ENCODE measurements at places on chromosomes 6 and 20.
A peak's percentile ranks its signal among the peaks of the same experiment; 100 is the strongest.

DNA sequence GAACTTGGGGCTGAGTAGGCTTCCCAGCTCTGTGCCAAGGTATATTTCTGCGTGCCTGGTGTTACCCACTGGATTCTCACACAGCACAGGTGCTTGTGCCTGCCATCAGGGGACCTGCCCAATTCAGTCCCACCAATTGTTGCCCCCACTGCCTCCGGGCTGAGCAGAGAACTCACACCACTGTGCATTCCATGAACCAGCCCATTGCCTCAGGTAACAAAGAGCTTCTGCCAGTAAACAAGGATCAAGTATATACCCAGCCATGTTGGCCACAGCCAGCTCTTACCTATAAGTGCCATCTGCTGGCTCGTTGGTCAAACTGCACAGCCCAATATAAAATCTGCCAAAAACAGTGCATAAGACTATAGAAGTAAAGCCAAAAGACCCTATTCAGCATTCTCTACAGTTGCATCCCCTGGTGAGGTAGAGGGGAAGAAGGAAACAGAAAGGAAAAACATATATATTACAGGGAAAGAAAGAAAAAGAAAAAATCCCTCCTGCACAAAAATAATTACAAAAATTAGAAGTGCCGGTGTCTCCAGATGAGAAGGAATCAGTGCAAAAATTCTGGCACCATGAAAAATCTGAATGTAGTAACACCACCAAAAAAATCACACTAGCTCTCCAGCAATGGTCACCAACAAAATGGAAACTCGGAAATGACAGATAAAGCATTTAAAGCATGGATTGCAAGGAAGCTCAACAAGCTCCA is 241.4 kb downstream of the IBTK start:
- DNase-seq, result no peak

GRCh38 chr20:53842301-53843099 is 227.9 kb downstream of the BCAS1 start:
- no peak for DNase-seq

- peak; percentile 75 for DNase-seq
These were observed 169.3 kb upstream of the ZNF337 start for GRCh38 chr20:25865715-25866656.

GRCh38 chr20:18524646-18525045 is 16.9 kb downstream of the SEC23B start:
- no peak for DNase-seq

DNA sequence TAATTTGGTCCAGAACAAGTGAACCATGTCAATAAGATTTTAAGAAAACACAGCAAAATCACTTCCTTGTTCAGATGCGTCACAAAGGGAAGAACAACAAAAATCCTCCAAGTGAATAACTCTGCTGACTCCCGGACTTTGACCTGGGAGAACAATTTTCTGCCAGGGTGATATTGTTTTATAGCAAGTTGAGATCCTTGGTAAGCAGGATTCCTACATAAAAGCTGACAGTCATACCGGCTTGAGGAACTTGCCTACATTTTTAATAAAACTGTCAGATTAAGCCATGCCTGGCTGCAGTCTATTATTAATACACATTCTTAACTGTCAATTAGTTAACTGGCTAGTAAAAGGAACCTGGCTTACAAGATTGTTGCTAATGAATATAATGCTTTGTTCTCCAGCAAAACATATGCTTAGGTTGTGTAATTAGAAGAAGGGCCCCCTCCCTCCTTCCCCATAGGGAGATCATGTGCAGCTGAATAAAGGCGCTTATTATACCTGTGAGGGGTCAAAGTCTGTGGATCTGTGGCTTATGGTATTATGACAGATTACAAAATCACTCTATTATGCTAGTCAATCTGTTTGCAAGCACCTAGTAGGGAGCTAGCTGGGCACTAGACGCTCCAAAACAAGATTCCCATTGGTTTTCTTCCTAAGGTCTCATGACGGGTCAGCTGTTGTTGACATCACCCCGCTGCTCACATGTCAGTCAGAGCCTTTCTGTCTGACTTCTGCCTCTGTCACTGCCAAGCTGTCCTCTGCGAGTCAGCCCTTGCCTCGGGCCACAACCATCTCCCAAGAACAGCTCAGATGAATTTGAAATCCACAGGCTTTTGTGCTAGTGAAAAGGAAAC is 44.6 kb upstream of the SEC63 start:
- DNase-seq, result no peak

GRCh38 chr6:91149246-91149955 is 562.5 kb upstream of the MAP3K7 start:
- no peak for DNase-seq

DNA sequence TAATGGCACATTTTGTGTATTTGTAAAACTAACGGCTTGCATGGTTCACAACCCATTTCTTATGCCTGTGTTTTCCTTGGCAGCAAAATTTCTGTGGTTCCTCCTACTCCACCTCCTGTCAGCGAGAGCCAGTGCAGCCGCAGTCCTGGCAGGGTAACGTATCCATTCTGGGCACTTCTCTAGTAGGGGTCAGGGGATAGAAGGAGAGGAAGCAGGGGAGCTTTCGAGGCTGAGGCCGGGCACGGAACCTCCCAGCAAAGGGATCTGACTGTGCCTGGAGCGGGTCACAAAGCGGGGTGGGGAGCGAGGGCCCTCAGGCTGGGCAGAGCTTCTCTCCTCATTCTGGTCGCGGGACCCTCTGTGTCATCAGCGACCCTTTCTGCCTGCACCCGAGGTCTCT is 58.4 kb downstream of the SYTL3 start:
- DNase-seq, result no peak

DNA sequence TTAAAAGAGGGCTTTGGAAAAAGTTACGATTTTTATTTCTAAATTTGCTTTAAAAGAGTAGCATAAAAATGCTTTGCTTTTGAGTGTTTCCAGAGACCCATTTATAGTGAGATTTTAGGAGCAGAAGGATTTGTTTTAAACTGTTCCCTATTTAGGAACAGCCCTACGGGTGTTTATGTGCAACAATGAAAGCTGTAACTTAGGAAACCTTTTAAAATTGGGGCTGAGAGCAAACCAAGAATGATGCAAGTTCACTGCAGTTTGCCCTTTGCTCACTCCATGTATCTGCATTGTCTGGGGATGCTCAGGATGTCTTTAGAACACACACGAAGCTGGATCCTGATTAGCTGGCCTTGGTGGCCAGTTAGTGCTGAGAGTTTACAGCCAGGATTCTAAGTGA is 40.9 kb downstream of the GHRH start:
- DNase-seq, result no peak

DNA sequence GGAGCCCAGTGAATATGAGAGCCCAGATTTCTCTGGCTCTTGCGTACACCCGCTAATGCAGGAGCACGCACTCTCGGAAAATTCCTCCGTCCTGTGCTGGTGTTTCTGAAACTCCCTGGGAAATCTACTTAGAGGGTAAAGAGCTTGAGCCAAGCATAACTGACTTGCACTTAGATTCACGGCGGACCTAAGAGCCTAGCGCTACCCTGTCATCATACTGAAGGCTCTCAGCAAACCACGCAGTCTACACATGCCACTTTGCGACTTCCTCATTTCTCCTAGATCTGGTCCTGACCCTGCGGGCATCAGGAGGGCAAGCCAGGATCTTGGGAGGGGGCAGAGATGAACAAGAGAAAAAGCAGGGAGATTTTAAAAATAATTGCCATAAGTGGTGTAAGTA is 324.7 kb downstream of the CD83 start:
- no peak for DNase-seq

GRCh38 chr6:34969662-34970265 is 80.7 kb downstream of the ANKS1A start:
- no peak for DNase-seq

GRCh38 chr6:116518621-116519368 is 7.4 kb downstream of the CALHM5 start:
- no peak for DNase-seq

GRCh38 chr6:137271245-137272183 is 52.3 kb upstream of the IFNGR1 start:
- no peak for DNase-seq

GRCh38 chr6:38407192-38407591 is 232.5 kb downstream of the BTBD9 start:
- DNase-seq, result no peak

- DNase-seq, result no peak
These were observed 56.5 kb upstream of the CST7 start for GRCh38 chr20:24892522-24892921.

GRCh38 chr6:150592377-150592995 is 7.2 kb upstream of the PLEKHG1 start:
- no peak for DNase-seq

GRCh38 chr6:129276986-129277385 is 394.0 kb downstream of the LAMA2 start:
- DNase-seq, result no peak

- no peak for DNase-seq
These were observed 137.4 kb downstream of the TFAP2C start for GRCh38 chr20:56766528-56766927.

GRCh38 chr6:133730881-133731280 is 158.0 kb upstream of the TCF21 start:
- no peak for DNase-seq

GRCh38 chr20:44703183-44703925 is 11.8 kb upstream of the CCN5 start:
- no peak for DNase-seq

GRCh38 chr6:30615958-30616810 is 859 bp downstream of the PPP1R10 start:
- no peak for DNase-seq

DNA sequence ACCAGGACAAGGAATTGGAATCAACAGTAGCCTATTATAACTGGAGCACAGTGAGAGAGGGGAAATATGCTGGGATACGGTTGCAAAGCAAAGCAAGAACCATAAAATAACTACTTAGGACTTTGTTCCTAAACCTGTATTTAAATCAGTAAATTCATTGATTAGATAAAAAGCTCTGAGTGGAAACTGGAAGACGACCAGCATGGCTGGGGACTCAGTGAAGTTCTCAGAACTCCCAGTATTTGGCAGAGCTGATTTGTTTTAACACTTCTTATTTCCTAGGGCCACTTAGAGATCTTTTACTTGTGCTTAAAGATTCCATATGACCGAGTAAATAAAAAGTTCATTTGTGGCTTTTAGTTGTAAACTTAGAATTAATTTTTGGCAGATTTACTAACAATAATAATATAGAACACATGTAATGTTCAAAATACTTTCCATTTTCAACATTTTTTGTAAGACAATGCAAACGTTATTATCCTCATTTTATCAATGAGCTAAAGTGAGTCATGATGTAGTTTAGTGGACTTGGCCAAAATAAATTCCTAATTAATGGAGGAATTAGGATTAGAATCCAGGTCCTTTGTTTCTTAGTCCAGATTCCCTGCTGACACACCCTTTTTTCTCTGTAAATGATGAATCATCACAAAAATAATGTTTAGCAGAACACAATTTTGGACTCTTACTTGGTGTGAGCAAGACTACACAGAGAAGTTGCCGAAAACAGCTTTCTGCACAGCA is 392.9 kb downstream of the GJA1 start:
- DNase-seq, result no peak

DNA sequence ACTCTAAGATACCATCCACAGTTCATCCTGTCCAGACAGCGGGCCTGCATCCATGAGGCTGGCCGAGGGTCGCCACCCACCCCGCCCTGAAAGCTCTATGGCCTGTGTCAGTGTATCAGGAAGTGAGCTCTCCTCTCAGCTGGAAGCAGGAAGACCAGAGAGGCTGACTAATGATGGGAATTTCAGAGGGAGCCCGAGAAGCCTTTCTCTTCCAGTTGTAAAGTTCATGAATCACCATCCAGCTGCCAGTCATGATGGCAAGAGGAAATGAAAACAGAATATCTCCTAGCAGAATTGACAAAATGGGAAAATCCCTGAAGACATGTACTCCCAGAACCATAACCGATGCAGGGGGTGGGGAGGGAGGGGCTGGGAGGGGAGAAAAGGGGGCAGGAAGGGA is 109.6 kb upstream of the RPS6KA2 start:
- no peak for DNase-seq

- DNase-seq, result no peak
These were observed 109.3 kb downstream of the TENT5A start for GRCh38 chr6:81643156-81643555.

DNA sequence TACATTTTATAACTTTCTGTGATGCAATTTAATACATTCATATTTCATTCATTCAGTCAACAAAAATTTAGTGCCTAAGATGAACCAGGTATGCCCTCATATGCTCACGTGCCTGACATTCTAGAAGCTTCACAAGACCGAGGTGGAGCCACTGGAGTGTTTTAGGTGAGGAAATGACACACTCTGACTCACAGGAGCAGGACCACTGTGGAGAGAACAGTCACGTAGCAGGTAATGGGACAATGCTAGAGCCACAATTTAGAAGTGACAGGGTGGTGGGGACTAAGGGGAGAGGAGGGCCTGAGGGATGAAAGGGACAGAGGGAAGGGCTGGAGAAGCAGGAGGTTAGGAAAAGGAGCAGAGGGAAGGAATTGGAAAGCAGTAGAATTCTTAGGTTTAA is 17.6 kb upstream of the HLA-A start:
- DNase-seq, result peak; percentile 58

DNA sequence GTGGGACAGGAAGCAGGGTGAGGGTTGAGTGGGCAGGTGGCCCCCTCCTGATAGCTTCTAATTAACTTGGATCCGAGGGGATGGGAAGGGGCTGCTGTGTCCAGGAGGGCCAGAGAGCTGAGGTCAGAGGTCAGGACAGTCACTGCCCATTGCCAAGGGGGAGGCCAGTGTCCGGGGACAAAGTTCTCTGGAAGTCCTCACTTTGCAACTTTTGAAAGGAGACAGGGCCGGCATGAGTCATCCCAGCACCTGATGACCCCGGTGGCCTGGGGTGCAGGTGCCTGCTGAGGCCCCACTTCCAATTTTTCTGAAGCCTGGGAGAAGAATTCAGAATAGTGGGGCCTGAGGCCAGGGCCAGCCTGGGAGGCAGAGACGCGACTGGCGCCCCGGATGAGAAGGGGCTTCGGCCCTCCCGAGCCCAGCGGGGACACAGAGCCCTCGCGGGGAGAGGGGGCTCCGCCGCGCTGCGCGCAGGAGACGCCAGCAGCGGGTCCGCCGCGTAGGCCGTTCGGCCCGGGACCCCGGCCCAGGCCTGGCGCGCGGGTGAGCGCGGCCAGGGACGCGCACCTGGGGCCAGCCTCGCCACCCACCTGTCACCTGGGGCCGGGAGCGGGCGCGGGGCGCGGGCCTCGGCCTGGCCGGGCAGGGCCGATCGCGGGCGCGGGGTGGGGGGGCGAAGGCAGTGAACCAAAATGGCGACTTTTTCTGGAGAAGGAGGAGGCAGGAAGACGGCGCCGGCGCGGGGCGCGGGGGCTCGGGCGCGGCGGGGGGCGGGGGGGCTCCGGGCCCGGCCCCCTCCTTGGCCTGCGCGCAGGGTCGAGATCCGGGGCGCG is 586 bp downstream of the ZNF512B start:
- no peak for DNase-seq

- no peak for DNase-seq
These were observed 2.4 kb upstream of the DBNDD2 start for GRCh38 chr20:45405571-45406259.

Measured in activated CD4-positive, alpha-beta T cell treated with anti-CD3 and anti-CD28 coated beads, Interleukin-2, amount 50 U/mL, for 4 hours (primary cell).